ENCODE measurements at places on chromosomes 5 and 9.

DNA sequence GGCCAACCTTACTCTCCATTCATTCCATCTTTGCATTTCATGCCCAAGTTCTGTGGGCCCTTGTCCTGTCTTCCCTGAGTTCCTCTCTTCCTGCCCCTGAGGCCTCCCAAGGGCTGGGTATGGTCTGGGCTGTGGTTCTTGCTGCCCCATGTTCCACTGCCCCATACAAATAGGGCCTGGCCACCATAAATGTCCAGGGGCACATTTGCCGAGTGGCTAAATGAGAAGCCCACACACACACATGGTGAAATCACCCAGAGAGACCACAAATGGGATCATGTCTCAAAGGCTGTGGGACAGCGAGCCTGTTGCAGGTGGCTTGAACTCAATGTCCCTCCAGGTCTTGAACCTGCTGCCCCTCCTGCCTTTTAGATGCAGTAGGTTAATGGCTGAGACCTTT is 1.2 kb downstream of the TIFAB start:
- no peak for ATAC-seq

- peak; percentile 80 for ATAC-seq
Measured at GRCh38 chr9:76297721-76298239, 96.4 kb downstream of the RFK start.

DNA sequence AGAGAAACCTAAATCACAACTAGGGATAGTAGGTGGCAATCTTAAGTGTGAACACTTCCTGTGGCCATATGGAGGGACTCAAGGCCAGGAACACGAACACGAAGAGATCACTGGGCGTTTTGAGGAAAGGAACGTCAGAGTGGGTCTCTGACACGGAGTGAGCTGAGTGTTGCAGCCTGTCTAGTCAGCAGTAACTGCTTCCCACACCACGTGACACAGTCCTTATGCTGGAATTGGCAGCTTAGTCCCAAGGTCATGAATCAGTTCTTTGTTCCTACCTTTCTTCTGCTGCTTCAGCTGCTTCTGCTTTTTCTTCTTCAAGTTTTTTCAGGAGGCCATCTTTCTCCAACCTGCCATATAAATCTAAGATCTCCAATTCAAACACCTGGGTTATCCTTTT is 18.2 kb downstream of the SPACA9 start:
- ATAC-seq: no peak

DNA sequence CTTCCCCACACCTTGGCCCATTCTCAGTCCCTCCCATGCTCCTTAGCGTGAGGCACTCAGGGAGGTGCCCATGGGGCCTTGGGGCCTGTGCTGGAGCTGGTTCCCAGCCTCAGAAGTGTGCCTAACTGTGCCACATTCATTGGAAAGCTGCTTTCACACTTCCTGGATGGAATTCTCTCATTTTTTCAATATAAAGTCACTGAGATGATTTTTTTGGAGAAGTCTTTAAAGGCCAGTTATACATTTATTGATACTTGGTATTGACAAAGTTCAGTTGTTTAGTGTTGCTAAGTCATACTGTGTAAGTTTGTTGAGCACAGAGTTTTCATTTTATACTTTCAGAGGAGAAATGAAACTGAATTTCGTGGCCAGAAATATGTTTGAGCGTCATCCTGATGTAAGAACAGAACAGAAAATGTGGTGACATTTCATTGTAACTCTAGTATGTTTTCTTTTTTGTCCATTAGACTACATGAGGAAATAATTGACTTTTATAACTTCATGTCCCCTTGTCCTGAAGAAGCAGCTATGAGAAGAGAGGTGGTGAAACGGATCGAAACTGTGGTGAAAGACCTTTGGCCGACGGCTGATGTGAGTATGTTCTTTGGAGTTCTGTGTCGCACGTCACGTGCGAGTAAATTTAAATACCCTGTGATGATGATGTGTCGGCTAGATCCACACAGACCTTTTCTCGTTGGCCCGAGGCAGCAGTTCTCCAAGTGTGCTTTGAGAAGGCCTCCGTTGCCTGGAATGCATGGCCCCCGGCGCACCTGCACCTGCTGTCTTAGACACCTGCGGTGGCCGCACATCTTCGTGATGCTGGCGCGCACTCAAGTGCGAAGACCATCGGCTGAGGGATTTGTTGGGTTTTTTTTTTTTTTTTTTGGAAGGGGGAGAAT is 24.1 kb downstream of the TENT4A start:
- ATAC-seq: no peak

DNA sequence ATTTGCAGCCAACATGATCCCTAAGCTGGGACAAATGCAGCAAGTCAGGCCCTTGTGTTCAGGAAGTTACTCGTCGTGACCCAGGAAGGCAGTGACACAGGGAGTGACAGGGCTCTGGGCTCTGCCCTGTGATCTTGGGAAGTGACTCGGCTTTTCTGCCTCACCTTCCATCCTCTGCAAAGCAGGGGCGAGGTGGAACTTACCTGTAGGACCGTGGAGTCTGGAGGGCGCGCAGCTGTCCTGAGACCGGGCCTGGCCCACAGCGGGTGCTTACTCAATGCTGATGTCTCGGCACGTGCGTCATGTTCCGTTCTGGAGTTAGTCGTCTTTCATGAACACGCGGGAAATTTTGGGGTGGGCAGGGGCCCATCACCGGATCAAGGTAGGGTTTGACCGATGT is 22.8 kb upstream of the LPCAT1 start:
- no peak for ATAC-seq

GRCh38 chr5:73418244-73418691 is 30.3 kb downstream of the FOXD1 start:
- ATAC-seq: no peak

DNA sequence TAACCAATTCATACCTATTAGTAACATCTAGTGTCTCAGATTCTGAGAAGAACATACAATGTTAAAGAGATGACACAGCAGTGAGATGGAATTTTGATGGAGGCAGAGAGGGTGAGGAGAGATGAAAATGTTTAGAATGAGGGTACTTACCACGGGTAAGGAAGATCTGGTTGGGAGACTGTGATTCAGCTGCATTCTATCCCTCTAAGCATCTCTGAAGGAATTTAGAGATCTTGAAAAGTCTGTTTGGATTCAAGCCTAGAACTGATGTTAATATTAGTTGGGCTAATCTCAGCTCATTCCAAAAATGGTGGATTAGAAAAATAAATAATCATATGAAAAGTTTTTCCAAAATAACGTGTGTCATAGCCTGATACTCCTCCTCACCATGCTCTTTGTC is 191.5 kb upstream of the CLINT1 start:
- no peak for ATAC-seq

DNA sequence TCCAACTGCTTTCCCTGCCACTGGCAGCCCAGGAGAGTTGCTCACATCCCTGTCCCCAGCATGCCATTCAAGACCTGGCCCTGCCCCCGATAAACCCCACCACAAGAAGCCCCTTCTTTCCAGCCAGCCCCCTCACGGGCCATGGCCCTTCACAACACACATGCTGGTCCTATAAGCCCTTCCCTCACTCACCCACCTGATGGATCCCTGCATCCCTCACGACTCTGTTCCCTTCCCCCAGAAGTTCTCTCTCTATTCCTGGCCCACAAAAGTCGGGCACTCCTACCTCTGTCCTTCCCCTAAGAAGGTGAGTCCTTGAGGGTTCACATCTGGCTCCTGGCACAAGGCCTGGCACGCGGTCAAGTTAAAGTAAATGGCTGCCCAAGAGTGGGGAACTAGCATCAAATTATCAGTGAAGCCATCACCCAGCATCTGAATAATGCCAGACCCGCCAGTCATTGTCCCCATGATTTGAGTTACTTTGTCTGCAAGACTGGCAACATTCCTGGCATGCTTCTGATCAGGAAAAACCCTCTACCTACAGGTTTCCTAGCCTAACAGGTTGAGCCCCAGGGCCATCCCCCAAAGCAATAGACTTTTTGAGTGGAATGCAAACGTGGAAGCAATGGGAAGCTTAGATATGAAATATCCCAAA is 65.9 kb downstream of the CRB2 start:
- no peak for ATAC-seq

DNA sequence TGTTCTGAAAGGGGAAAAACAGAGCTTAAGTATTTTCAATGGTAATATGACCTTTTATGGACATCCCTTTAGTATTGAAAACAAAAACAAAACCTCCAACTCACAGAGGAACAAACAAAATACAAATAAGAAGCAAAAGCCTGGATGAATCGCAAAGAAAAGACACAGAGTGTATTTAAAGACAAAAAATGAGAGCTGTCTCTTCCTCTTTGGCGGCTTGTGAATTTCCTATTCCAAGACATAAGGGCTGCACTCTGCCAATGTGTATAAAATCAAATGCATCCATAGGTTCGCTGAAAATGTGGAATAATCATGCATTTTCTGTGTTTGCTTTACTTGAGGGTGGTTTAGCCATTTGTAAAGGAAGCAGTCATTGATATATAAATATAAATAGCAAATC is 739.3 kb upstream of the ZNF608 start:
- ATAC-seq: no peak

- no peak for ATAC-seq
Measured at GRCh38 chr9:20292002-20292401, 330.3 kb downstream of the MLLT3 start.

GRCh38 chr5:109326919-109327318 is 82.9 kb downstream of the PJA2 start:
- ATAC-seq: peak; percentile 75

GRCh38 chr9:116589392-116590354 is 97.4 kb upstream of the TRIM32 start:
- no peak for ATAC-seq

GRCh38 chr5:100780376-100780870 is 122.7 kb downstream of the ST8SIA4 start:
- peak; percentile 53 for ATAC-seq

DNA sequence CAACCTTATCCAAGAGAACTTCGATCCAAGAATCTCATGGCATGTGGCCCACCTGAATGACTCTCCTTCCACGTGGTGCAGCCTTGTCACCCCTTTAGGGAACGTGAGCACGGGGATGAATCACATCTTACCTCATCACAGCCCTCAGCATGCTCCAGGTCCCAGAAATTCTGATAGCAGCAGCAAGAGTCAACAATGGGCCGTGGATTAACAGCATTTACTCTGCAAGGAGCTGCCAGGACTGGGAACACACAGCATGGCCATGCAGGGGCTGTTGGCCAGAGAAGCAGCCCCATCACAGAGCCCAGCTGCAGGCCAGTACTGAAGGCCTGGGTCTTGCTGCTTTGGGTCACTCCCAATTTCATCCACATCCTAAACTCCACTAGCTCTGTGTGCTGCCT is 150.4 kb downstream of the C5orf15 start:
- peak; percentile 85 for ATAC-seq

DNA sequence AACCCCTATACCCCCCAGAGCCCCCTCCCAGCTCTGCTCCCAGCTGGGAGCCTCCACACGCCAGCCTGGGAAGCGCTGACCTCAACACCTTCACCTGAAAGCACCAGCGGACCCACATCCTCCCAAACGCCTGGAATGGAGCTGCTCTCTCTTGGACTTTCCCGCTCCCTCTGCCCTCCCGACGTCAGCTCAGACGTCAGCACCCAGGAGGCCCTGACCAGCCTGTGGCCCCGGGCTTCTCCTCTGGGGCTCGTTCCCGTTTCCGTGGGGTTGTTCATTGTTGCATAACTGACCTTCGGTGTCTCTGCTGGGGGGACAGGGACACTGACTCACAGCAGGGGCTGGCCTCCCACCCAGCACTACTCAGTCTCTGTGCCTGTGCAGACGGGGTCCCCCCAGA is 35.0 kb upstream of the SLC6A3 start:
- peak; percentile 48 for ATAC-seq

- ATAC-seq: no peak
Measured at GRCh38 chr9:89745601-89746376, 141.0 kb downstream of the GADD45G start.

Measured in gastroesophageal sphincter (tissue), 4 donors.